IPS DF 19.7 (cell line): ENCODE measurements at places on chromosomes 7 and 10.

GRCh38 chr10:26681076-26681475 lies 16.4 kb upstream of the PDSS1 start:
- no peak for DNase-seq

DNA sequence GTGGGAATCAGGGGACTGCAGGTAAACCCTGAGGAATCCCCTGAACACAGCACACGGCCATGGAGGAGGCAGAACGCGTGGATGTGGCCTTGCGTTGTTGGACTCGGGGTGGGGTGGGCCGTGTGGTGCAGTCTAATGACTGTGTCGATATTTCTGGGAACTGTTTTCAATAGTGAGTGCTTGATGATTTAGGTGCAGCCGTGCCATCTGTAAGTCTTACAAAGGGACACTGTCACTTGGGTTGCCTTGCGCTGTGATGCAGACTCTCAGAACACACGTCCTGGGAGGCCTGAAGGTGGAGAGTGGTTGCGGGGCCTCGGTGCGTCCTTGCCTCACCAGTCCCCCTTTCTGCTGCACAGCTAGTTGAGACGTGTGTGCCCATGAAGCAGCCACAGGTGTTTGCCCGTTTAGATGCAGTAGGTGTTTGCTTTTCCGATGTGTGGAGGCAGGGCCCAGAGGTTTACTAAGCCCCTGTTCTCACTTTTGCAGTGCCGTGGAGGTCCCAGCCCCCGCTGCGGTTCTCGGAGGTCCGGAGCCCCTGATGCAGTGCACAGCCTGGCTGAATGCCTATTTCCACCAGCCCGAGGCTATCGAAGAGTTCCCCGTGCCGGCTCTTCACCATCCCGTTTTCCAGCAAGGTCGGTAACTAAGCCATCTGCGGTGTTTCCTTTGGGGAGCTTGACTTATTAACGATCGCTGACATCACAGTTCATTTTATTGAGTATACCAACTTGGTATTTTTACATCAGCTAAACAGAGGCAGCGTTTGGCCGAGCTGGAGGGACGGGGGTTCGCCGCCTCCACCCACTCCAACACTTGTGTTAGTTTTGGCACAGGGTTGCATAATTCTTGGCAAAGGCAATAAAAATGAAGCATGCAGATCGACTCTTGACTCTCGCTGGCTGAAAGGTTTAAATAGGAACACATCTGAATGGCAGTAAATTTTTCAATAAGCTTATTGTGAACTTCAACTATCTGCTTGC lies 240.7 kb downstream of the MGMT start:
- no peak for DNase-seq

DNA sequence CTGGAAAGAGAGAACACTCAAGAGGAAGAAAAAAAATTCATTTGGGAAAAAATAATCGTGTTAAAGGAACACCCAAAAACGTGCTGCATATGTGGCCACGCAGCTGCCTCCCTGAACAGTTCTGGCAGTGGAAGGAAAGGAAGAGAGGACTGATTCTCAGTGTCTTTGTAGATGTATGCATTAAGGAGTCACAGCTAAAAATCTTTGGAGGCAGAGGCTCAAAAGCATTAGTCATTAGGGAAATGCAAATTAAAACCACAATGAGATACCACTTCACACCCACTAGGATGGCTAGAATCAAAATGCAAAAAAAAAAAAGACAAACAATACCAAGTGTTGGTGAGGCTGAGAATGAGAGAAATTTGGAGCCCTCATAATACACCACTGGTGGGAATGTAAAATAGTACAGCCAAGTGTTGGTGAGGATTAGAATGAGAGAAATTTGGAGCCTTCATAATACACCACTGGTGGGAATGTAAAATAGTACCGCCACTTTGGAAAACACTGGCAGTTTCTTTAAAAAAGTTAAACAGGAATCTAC lies 134.7 kb downstream of the SLIT1 start:
- DNase-seq: no peak

- DNase-seq: no peak
Observed at GRCh38 chr10:131082991-131083481, 228.5 kb downstream of the TCERG1L start.

DNA sequence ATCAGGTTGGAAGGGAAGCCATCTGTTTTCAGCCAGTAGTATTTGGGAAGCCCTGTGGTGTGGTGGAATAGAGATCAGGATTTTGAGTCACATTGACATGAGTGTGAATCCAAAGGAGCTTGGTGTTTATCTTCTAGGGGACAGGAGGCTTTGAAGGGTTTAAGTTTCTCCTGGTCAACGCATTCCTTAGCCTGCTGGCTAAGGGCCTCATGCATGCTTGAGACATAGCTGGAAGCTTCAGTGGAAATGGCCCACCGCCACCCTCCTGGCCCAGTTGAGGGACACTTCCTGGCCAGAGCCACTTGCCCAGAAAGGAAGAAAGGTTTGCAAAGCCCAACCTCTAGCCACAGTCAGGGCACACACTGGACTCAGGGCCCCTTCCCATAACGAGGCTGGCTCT lies 70.9 kb downstream of the CDK1 start:
- no peak for DNase-seq

- no peak for DNase-seq
Observed at GRCh38 chr10:132192076-132192975, 5.6 kb downstream of the DPYSL4 start.

GRCh38 chr10:61567729-61568128 lies 95.0 kb upstream of the CABCOCO1 start:
- DNase-seq: no peak

DNA sequence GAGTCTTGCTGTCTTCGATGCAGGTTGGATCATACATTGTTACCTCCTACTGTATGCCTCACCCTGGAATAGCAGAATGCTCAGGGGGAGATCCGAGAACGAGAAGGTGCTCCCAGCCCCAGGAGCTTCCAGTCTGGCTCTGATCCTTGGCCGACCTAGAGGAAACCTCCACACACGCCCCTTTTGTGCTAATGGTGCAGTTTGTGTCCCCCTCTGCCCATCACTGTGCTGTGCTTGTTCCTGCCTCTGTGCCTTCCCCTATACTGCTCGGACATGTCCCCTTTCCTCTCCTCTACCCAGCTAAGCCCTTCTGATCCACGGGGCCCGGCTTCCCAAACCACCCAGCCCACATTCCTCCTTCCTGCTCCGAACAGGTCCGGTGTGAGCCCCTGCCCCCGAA lies 32.5 kb downstream of the ZNF775 start:
- no peak for DNase-seq

- DNase-seq: no peak
Observed at GRCh38 chr10:94092848-94093247, 99.1 kb downstream of the PLCE1 start.

DNA sequence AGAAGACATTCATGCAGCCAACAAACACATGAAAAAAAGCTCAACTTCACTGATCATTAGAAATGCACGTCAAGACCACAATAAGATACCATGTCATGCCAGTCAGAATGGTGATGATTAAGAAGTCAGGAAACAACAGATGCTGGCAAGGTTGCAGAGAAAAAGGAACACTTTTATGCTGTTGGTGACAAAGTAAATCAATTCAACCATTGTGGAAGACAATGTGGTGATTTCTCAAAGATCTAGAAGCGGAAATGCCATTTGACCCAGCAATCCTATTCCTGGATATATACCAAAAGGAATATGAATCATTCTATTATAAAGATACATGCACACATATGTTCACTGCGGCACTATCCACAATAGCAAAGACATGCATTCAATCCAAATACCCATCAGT lies 77.6 kb downstream of the C10orf90 start:
- DNase-seq: no peak

- DNase-seq: no peak
Observed at GRCh38 chr7:113026941-113027340, 59.7 kb downstream of the GPR85 start.

GRCh38 chr10:63266391-63267316 lies 133.5 kb downstream of the NRBF2 start:
- no peak for DNase-seq

DNA sequence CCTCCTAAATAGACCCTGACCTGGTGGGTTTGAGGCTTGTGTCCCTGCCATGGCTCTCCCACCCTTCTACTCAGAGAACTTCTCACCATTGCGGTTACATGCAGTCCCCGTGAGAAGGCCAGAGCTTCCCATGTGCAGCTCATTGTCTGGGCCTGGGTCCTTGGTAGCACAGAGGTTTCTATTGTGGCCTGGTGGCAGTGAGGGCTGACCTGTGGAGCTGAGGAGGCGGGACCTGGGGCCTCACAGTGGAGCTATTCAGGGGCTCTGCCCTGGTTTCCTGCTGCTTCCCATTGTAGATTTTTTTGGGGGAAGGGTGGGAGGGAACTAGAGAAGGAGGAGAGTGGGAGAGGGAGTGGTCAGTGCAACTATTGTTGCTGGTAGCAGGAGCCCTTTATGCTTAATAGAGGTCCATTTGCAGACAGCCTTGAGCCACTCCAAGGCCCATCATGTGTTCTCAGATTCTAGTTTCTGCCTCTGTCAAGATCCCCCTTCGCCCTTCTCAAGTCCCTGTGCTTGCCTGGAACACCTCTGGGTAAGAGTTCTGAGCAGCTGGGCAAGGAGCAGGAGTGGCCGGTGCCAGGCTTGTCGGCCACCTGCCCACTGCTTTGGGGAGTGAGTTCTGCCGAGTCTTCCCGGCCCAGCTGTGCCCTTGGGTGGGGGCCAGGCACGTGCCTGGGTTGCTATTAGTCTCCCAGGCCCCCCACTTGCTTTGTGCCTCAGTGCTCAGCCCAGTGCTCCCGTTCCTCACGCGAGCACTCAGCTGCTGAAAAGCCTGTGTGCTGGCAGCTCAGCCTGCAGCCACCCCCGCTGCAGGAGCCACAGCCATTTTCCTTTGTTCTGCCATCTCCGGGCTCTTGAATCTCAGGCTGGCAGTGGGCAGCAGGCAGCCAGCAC lies 10.7 kb downstream of the TSPAN14 start:
- peak; percentile 86 for DNase-seq

DNA sequence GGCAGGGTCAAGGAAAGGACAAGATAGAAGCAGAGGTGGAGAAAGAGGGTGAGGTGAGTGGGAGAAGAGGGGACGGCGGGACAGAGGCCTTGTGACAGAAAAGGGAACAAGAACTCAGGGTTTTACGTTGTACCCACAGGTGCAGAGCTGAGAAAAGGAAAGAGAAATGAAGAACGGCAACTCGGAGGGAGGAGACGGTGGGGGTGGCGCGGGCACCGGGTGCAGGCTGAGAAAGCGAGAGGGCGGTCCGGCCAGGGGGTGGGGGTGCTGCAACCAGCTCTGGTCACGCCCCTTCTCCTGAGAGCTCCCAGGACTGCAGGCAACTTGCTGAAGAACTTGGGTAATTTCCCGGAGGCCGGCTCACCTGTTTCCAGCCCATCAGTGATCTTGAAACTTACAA lies 65.3 kb downstream of the CARD11 start:
- peak; percentile 23 for DNase-seq

DNA sequence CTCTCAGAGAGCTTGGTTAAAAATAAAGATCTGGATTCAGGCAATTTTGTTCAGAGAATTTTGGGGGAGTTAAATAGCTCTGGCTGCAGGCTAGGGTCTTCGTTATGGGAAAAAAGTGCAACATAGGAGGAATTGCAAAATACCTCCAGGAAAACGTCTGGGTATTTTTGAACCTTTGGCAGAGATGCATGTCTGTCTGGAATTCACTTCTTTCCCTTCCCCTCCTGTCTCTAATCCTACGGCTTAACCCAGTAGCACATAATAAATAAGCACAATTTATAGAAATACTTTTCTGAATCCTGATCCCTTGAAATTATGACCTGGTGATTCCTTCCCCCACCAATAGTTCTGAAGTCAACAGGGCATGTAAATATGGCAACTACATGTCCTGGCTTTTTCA lies 19.3 kb upstream of the NUP205 start:
- no peak for DNase-seq

- DNase-seq: no peak
Observed at GRCh38 chr10:29643771-29644501, 9.2 kb upstream of the SVIL start.

GRCh38 chr10:23918090-23918723 lies 290.7 kb upstream of the KIAA1217 start:
- no peak for DNase-seq

- no peak for DNase-seq
Observed at GRCh38 chr7:36949711-36950600, 225.7 kb upstream of the AOAH start.

GRCh38 chr10:77533146-77533886 lies 104.3 kb downstream of the KCNMA1 start:
- no peak for DNase-seq
